Hippocampal formation (tissue), 2 donors: ENCODE measurements at places on chromosomes 5 and 9.
A peak's percentile ranks its signal among the peaks of the same experiment; 100 is the strongest.

DNA sequence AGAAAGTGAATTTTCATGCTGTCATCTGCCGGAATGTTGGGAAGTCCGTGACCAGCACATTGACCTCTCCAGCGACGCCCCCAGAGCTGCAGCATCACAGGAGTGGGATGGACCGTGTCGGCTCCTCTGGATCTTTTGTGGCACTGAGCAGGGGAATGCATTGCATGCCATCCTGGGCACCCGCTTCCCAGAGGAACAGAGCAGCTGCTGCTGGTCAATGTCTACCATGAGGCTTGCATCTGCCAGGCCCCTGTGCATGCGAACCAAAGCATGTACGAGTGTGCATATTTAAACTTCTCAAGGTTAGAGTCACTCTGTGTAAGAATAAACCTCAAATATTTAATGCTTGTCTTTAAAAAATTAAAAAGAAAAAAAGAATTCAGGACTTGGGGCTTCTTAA, 414.8 kb downstream of the GADD45G start:
- no peak for DNase-seq

GRCh38 chr9:125103770-125104460, 39.4 kb downstream of the SCAI start:
- DNase-seq: no peak

DNA sequence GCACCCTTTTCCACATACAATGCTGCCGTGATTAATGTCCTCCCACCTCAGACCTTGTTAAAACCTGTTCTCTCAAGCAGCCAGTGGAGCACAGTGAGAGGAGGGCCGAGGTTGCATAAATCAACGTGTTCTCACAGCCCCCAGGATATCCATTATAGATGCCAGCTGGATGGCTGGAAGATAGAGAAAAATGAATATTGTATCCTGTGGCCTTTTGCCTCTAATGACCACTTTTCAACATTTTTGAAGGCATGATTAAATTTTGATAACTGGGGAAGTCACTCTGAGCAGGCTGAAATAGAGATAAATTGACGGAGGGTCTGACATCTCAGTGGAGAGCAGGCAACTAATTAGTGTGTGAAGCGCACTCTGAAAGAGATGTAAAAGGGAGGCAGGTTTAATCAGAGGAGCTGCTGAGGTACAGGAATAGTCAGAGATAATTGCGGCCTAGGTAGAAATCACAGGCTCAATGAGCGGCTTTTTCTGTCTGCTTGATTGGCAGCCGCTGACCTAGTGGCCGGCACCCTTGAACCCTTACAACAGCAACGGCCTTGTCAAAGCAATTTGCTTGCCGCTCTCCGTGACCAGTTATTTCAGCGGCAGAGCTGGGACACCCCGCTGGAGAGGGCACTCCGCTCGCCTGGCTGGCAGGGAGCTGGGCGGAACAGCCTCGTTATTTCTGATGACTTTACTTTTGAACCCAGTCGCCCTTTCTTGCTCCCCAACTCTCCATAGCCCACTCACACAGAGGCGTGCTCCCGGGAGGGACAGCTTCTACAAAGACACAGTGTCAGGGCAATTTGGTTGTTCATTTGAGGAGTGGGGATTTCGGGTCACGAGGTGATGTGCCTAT, 560.7 kb downstream of the PSAT1 start:
- no peak for DNase-seq

DNA sequence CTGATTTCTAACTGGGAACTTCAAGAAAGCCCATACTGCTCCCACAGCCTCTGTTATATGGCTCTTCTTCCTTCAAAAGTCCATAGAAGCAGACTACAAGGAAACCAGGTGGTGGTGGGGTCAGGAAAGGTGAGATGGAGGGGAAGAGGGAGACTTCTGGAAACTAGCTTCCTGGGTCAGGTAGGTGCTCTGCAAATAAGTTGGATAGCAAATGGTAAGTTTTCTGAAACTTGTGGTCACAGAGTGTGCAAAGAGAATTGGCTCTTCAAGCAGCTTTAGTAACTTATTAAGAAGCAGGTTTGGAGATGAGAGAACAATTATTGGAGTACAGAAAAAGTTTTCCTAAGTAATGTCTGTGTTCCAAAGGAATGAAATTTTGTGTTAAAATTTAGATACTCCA, 316.9 kb downstream of the ADGRV1 start:
- no peak for DNase-seq

DNA sequence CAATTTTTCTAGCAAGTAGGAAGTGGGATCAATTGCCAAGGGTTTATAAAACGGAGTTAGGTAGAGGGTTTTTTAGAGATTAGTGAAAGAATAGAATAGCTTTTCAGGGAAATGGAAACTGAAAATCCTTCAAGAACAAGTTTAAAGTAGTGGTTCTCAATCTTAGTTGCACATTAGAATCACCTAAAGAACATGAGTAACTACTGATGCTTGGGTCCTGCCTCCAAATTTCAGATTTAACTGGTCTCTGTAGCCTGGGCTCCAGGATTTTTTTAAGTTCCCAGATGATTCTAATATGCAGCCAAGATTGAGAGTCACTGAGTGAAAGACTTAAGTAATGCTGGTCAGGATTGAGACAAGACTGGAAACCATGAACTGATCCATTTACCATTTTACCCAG, 20.5 kb downstream of the ELOVL7 start:
- DNase-seq: no peak

- no peak for DNase-seq
Observed at GRCh38 chr5:96962540-96962991, 26.7 kb downstream of the LNPEP start.

DNA sequence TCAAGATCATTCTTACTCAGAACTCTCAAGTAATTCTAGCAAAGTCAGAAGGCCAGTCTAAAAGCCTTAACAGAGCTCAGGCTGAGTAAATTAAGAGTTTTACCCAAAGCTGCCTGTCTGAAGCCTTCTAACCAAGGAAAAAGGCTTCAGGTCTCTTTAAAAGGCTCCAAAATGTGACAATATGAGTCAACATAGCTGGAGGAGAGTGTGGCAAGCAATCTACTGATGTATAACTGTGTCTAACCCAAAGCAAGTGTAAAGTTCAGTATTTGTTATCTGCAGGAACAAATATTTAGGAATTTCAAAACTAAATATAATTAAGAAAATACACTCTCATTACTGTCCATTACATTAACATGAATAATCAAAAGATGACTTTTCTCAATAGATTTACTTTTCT, 11.0 kb downstream of the ZBTB5 start:
- DNase-seq: no peak

DNA sequence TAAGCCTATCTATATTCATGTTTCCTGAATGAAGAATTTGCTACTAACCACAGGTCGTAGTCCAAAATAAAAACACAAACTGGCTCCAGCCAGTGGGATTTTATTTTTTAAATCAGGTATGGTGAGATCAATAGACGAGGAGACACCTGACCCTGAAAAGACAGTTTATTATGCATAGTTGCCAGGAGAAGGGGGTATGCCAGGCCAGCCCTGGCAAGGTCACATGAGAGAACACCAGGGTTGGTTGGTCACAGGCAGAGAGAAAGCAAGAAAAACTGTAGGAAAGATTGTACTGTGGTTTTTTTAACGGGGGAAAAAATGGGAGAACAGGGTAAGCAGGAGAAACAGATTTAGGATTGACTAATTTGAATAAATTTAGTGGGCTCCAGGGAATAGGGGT, 125.3 kb downstream of the CDH18 start:
- no peak for DNase-seq

GRCh38 chr9:116859763-116860162, 172.7 kb downstream of the TRIM32 start:
- no peak for DNase-seq

GRCh38 chr9:3578786-3579185, 53.0 kb upstream of the RFX3 start:
- no peak for DNase-seq

GRCh38 chr9:98066235-98066634, 9.7 kb downstream of the NANS start:
- no peak for DNase-seq

DNA sequence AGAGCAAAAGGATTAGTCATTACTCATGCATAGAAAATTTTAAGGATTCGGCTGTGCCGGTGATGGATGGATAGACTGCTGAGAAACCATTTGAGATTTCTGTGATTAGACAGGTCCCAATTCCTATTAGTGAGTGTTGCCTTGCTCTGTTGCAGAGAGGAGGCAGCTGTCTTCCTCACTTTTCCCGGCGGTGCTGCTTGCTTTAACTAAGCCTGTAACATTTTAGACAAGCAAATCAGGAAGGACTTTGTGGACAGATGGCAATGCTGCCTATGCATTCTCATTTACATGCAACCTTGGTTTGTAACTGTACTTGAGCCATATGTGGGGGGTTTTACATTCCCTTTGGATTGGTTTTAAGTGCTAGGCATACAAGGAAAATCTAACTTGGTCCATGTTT, 1176.3 kb downstream of the CDH18 start:
- no peak for DNase-seq

DNA sequence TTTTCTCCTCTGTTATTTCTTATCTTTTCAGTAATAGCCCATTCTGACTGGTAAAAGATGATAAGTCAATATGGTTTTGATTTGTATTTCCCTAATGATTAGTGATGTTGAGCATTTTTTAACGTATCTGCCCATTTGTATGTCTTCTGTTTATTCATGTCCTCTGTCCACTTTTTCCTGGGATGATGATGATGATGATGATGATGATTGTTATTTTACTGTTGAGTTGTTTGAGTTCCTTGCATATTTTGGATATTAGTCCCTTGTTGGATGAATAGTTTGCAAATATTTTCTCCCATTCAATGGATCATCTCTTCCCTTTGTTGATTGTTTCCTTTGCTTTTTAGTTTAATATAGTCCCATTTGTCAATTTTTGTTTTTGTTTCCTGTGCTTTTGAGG, 27.0 kb downstream of the UTP15 start:
- DNase-seq: no peak

- DNase-seq: no peak
Observed at GRCh38 chr9:107982745-107983144, 493.2 kb upstream of the KLF4 start.

DNA sequence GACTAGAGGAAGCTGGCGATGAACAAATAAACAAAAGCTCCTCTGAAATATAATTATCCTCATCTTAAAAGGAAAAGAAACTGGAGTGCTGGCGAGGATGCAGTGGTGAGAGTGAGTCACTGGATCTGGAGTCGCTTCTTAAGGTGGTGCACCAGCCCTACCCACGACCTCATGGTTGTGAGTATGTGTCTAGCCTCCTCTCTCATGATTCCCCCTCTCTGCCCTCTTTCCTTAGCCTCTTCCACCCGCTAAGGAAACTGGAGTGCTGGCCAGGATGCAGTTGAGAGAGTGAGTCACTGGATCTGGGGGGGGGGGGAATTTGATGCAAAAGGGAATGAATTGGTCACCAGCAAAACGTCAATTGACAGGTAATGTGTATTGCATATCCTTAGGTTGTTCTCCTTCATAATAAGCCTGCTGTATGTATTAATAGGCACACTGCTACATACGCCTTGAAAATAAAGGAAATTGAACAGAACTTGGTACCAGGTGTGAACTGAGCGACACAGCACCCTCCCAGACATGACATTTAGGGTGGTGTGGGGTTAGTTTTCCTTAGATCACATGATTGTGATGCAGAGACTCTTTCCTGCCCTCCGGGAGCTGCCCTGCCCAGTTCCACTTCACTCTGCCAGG, 36.3 kb upstream of the EBF1 start:
- DNase-seq: no peak

- DNase-seq: no peak
Observed at GRCh38 chr9:16681652-16681987, 188.8 kb downstream of the BNC2 start.

DNA sequence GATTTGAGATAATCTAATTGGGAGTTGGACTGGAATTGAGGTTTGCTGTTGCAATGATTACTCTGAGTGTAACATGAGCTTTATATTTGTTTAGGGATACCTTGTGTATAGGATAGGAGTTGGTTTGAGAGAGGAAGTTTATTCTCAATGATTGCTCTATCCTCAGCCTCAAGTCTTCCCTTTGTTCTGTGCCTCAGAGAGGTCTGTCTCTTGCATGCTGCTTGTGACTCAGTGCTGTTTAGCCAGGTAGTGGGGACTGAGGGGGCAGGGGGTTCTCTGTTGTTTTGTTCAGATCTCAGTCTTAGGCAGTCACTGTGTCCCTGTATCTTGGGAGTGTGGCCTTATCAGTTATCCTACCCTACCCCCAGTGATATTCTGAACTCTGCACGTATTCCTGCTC, 192.1 kb downstream of the SPATA31D1 start:
- DNase-seq: no peak

GRCh38 chr5:150532151-150532550, 24.2 kb downstream of the NDST1 start:
- DNase-seq: no peak

DNA sequence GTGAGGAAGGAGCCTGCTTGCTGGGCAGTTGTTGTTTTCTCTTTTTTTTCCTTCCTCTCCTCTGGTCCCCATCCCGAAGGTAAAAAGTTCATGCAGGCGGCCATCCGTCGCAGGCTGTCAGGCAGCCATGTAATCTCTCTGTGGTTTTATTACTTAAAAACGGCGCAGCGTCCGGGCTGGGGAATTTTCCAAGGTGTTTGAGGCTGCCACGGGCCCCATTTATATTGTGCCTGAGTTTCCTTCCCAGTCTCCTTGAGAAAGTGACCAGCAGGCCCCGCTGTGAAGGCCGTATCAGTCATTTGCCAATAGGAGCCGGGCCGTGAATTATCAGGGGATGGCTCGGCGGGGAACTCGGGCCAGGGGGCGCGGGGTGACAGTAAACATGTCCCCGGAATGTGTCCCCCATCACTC, 289.7 kb downstream of the PBX3 start:
- DNase-seq: no peak

- DNase-seq: no peak
Observed at GRCh38 chr9:87498811-87499360, 1.2 kb downstream of the DAPK1 start.

DNA sequence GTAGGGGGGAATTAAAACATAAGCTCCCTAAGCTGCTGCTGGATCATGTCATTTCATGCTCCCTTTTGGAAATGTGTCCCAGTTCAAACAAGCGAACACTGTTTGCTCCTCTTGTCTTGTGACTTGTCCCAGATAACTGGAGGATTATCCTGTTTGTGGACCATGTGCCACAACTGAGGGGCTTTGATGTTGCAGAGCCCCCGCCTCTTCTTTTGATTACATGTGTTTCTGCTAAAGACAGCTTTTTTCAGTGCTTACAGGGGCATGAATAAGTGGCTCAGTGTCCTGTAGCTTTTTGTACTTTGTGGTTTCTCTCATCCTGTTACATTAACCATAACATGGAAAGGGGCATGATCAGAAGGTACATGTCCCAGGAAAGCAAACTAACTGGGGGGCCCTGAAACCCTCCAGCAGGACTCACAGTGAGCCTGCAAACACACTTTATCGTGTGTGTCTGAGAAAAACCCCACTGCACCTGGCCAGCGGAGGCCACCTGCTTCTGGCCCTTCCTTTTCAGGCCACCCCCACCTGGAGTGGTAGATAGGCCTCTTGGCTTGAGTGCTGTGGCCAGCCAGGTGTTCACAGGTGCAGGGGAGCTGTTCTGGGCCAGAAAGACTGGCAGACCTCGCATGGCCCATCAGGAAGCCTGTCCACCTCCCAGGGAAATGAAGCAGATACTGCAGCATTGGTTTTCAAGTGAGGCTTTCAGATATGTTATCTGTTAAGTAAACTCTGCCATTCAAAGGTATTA, 285.6 kb downstream of the FANCC start:
- DNase-seq: peak; percentile 64

GRCh38 chr5:14588758-14589543, 7.4 kb downstream of the OTULINL start:
- DNase-seq: no peak
